Stimulated activated CD8-positive, alpha-beta memory T cell treated with anti-CD3 and anti-CD28 coated beads, Interleukin-4, amount 100 ng/mL, for 4 hours (primary cell): ENCODE measurements at places on chromosomes 4 and X.

DNA sequence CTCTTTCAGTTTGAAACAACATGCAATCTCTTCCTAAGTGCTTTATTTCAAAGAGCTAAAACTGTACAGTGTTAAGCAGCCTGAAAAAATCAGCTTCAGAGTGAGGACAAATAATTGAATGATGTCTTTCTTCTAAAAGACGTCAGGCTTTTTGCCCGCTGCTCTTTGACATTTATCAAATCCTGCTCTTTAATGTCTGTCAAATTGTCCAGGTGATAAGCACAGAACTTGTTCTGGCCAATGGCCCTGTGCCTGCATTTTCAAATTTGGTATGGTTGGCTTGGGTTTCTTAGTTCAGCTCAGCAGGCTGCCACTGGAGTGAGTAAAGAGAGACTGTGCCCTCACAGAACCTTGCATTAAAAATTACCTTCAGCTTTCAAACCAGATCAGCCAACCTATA lies 712.9 kb upstream of the LCORL start:
- DNase-seq: no peak

DNA sequence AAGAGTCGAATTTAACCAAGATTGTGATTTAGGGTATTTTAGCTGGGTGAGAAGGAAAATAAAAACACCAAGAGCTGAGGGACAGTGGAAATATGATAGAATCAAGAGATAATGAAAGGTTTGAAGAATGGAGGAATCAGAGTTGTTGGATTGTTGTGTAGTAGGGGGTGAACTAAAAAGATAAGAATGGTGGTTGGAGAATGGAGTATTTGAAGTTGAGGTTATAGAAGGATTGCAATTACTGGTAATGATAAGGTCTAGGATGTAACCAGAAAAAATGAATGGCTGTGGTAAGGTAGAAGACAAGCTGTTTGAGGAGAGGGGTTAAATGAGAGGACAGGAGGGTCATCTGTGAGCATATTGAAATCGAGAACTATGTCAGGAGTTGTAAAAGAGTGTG lies 4.5 kb downstream of the ABCE1 start:
- DNase-seq: no peak

- no peak for DNase-seq
Observed at GRCh38 chr4:18369561-18369960, 348.0 kb upstream of the LCORL start.

GRCh38 chr4:106585915-106586349 lies 217.4 kb upstream of the GIMD1 start:
- no peak for DNase-seq
